ENCODE measurements at places on chromosomes 3 and 15.

GRCh38 chr3:11204697-11205348 is 50.5 kb downstream of the HRH1 start:
- no peak for DNase-seq

GRCh38 chr3:112632596-112632995 is 8.3 kb downstream of the CCDC80 start:
- no peak for DNase-seq

DNA sequence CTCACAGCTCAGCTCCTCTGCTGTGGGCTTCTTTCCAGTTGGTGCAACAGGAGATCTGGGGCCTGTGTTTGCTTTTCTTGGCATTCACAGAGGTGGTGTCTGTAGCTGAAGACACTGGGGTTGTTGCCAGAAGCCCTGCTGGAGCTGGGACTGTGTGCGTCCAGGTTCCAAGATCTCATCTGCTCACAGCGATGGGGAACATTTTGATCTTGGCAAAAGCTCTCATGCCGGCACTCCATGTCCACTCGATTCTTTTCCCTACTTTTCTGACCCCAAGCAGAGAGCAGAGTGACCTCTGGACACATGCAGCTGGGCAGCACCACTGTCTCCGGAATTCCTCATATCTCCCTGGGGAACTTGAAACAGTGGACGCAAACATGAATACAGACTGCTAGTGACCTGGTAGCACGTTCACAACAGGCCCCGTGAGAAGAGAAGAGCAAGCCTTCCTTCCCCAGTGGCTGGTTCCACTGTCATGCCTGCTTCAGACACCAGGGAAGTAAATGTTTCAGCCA is 36.1 kb upstream of the MECOM start:
- DNase-seq, result no peak

- no peak for DNase-seq
These were observed 168.8 kb upstream of the CADM2 start for GRCh38 chr3:84789961-84790360.

GRCh38 chr3:27089068-27089467 is 280.1 kb downstream of the NEK10 start:
- DNase-seq, result no peak

DNA sequence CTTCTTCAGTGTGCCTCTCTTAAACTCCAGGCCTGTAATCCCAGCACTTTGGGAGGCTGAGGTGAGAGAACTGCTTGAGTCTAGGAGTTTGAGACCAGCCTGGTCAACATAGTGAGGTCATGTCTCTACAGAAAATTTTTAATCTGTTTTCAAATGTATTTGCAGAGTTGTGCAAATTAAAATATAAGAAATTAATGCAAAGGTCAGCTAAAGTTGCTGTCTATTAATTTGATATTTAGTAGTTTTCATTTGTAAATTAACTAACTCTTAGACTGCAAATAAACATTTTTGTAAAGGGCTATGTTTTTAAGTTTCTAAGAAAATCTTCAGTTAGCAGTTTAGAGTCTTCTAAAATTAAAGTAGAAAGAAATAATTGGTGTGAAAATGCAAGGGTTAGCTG is 99.9 kb upstream of the TJP1 start:
- DNase-seq, result no peak

DNA sequence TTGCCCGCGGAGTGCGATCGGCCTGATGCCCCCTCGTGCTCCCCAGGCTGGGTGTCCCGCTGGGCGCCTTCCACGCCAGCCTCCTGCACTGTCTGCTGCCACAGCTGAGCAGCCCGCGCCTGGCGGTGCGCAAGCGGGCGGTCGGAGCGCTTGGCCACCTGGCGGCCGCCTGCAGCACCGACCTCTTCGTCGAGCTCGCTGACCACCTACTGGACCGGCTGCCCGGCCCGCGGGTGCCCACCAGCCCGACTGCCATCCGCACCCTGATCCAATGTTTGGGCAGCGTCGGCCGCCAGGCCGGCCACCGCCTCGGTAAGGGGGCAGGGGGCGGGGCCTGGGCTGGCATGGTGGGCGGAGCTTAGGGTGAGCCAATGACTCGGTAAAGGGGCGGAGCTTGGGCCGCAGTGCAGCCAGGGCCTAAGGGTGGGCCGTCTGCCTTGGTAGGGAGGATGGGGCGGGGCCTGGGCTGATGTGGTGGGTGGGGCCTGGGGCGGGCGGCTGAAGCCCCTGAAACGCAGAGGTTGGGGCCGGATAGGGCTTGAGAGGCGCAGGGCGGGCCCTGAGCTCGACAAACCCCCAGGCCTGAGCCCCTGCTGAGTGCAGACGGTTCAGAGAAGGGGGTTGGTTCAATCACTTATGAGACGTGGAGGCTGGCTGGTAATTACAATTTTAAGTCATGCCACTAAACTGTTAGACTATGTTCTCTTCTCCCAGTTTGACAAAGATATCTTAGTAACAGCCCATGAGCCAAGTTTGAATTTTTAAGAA is 13.7 kb downstream of the CAND2 start:
- peak; percentile 79 for DNase-seq

DNA sequence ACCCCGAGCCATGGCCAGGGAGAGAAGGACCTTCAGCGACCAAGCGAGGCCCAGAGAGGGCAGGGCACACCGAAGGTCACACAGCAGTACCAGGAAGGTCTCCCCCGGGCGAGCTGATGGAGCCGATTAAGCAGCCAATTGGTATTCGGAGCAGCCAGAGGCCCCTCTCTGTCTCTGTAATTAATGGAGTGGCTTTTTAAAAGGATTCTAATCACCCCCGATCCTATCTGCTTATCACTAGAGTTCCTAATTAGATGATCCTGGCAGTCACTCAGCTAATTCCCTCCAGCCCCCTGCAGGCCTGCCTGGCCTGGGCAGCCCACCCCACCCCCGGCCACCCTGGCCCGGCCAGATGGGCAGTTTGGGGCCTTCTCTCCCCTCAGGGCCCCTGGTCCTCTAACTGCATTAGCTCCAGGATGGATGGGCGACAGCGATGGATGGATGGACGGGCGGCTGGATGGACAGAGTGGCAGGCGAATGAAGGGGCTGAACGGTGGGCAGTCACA is 1.6 kb upstream of the DNAJB8 start:
- DNase-seq, result no peak

- DNase-seq, result no peak
These were observed 10.7 kb downstream of the RPUSD3 start for GRCh38 chr3:9833078-9833477.

DNA sequence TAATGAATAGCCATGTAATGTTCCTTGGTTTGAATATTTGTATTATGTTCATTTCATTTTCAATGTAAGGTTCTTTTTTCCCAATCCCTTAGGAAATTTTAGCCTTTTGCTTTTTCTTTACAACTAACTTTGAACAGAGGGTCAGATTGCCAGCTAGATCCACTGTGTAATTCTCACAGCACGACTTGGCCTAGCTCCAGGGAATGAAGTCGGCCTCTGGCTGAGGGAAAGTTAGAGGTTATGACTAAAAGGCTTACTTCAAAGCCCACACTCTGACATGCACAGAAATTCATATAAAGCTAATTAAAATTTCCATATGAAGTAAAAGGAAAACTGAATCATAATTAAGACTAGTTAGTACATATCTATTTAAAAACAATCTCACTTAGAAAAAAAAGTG is 38.7 kb downstream of the ROBO1 start:
- DNase-seq, result no peak

- no peak for DNase-seq
These were observed at the start of gene CSTA for GRCh38 chr3:122324871-122325323. Gene CSTA (plus strand): TSS chr3:122325248. CDS start chr3:122325293, 45 bp downstream.

GRCh38 chr15:62389885-62390790 is 225.1 kb upstream of the C2CD4B start:
- peak; percentile 13 for DNase-seq

GRCh38 chr3:18853269-18853668 is 295.0 kb upstream of the KCNH8 start:
- no peak for DNase-seq

- DNase-seq, result no peak
These were observed 130.9 kb downstream of the PGPEP1L start for GRCh38 chr15:98876451-98877369.

GRCh38 chr15:63819645-63820044 is 14.1 kb downstream of the HERC1 start:
- DNase-seq, result no peak

DNA sequence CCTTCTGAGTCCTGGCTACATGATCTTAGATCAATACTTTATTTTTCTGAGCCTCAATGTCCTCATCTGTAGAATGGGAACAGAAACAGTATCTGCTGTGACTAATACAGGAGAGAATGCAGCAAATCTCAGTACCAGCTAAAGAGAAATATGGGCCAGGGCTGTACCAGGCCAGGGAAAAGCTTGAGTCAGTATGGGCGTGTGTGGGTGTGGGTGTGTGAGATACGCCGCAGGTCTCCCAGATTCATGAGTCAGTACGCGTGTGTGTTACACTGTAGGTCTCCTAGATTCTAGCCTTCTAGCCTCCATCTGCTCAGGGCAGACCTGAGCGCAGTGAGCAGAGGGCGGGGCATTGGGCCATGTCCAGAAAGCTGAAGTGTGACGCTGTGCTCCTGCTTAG is 15.2 kb downstream of the GNAI2 start:
- DNase-seq, result no peak

- no peak for DNase-seq
These were observed 2.1 kb downstream of the CD47 start for GRCh38 chr3:108088697-108089096.

GRCh38 chr3:140131895-140132294 is 196.9 kb downstream of the CLSTN2 start:
- no peak for DNase-seq

DNA sequence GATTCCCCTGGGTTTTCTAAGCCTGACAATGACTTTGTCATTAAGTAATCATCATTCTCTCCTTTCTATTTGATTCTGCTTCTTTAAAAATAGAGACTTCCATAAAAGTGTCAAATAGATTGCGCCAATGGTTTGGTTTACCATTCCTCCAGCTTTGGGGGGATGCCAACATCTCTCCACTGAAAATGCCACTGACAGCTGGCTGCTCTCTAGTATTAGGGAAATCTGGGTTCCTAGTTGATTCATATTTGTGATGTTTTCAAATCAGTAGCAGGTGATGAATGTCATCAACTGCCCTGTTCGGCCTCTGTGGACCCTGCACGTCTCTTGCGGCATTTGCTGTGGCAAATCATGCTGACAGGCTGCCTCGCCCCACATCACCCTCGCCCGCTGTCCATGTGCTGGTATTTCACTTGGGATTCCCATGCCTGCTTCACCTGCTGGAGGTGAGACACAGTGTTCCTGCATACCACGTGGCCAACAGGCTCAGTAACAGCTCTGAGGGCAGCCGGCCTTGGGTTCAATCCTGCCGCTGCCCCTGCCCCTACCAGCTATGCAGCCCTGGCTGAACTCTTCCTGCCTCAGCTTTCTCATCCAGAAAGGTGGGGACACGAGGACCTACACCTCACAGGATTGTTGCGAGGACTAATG is 28.1 kb downstream of the ZXDC start:
- DNase-seq, result no peak
